Midbrain (tissue), 1 donor: ENCODE measurements at places on chromosomes 13 and 19.
A peak's percentile ranks its signal among the peaks of the same experiment; 100 is the strongest.

GRCh38 chr19:50912102-50912599 is 956 bp upstream of the KLK4 start:
- DNase-seq, result no peak

GRCh38 chr19:47035127-47036096 is 13.0 kb downstream of the TMEM160 start:
- peak; percentile 83 for DNase-seq

- no peak for DNase-seq
Observed at GRCh38 chr13:52925251-52925650, 76.8 kb upstream of the PCDH8 start.

- no peak for DNase-seq
Observed at GRCh38 chr13:47757466-47758080, 243.5 kb downstream of the SUCLA2 start.

- DNase-seq, result no peak
Observed at GRCh38 chr13:50319635-50320255, 304.5 kb downstream of the KCNRG start.

DNA sequence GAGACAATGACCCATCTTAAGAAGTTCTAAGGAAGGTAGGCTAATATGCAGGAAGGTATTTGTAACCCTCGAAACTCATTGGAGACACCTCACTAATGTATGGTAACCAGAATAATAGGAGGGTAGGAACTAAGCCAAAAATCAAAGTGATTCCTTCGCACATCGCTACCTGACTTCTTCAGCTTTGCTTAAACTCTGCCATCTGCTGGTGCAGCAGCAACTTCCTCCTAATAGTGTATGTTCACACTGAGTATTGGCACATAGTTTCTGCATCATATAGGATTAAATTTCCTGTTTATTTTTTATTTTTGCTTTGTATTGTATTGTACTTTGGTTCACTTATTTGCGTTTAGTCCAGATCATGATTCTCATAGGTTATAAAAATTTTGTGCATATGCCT is 676.2 kb downstream of the GPC5 start:
- peak; percentile 5 for DNase-seq

DNA sequence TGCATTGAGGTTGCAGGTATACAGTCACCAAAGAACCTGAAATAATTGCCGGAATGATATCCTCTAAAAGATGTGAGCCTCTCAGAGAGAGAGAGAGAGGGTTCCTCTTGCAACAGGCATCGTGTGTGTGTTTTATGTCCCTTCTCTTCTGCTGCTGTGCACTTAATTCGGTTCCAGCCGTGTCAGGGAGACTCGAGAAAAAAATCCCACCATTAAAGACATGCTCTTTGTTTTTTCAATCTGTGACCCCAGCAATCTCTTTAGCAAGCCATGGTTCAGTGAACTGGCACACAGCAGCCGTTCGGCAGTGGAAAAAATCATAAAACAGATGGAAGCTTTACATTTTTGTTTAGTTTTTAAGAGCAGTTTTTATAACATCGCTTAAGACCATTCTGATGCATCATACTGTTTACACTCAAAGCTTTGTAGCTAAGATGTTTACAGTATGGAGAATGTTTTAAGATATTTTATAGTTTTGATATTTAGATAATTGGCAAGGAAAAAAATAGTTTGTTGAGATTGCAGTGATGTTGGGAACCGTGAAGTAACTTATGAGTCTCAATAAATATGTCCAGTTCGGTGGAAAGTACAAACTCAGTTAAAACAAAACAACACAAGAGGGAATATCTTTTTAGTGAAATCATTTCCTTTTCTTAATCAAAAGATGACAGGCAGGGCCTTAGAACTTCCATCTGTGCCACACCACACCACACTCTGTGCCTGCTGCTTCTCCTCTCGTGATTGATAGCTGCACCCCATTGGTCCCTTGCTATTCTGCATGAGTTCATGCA is 31.2 kb upstream of the ZNF536 start:
- DNase-seq, result no peak

GRCh38 chr13:113845723-113846635 is 17.9 kb downstream of the GAS6 start:
- no peak for DNase-seq

- no peak for DNase-seq
Observed at GRCh38 chr13:61463024-61463423, 47.4 kb upstream of the PCDH20 start.
